Chondrocyte (in vitro differentiated cells): ENCODE measurements at places on chromosomes 7 and 10.

DNA sequence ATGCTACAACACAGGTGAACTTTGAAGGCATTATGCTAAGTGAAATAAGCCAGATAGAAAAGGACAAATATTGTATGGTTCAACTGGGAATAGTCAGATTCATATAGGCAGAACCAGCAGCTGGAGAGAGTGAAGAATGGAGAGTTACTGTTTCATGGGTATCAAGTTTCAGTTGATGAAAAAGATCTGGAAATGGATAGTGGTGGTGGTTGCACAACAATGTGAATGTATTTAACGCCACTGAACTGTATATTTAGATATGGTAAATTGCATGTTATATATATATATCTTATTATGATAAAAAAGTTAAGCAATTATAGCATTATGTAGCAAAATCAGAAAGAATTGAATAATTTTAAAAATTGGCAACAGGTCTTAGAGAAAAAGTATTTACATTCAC is 3.9 kb downstream of the LMBR1 start:
- peaks cover 15% of the 10 kb centered on the region for H3K4me1 ChIP-seq
- H3K36me3 ChIP-seq = no peaks in the 10 kb centered on the region
- H3K4me3 ChIP-seq = no peak overlapping the region
- H3K27me3 ChIP-seq = no peaks in the 10 kb centered on the region

DNA sequence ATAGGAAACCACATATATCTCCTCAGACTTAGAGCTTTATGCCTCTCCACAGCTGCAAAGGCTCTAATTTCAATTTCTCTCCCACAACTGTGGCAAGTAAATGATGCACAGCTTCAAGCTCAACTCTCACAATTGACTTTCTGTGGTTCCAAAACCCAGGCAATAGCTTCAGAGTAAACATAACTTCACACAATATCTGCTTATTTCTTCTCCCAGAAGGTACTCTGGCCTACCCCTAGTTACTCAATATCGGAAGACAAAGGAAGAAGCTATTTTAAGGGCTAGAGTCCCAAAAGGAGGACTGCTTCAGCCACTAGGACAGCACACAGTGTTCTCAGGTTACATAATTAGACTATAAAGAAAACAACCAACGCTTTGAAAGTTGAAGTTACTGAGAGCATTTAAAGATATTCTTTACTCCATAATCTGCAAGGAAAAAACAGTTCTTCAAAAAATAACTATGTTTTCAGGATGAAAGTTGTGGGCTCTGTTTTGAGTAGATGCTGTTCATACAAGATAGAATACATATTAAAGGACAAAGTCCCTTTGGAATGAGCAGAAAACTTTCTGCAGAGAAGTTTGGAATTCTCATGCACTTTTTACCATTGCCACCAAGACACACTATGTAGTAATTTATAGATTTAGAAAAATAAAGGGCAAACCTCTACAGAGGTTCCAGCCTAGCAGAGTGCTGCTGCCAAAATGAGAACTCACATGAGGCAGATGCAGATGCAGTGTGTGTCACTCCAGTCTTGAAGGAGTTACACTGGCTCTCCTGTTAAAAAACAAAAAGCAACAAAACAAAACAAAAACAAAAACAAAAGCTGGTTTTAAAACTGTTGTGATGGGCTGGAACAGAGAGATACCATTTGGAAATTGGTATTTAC is 81.8 kb downstream of the NT5C2 start:
- peak overlapping the region; percentile 3 for H3K4me3 ChIP-seq
- H3K27ac ChIP-seq = peak overlapping the region; percentile 84
- peaks cover under 1% of the 10 kb centered on the region for H3K36me3 ChIP-seq
- H3K4me1 ChIP-seq = peaks cover 43% of the 10 kb centered on the region

DNA sequence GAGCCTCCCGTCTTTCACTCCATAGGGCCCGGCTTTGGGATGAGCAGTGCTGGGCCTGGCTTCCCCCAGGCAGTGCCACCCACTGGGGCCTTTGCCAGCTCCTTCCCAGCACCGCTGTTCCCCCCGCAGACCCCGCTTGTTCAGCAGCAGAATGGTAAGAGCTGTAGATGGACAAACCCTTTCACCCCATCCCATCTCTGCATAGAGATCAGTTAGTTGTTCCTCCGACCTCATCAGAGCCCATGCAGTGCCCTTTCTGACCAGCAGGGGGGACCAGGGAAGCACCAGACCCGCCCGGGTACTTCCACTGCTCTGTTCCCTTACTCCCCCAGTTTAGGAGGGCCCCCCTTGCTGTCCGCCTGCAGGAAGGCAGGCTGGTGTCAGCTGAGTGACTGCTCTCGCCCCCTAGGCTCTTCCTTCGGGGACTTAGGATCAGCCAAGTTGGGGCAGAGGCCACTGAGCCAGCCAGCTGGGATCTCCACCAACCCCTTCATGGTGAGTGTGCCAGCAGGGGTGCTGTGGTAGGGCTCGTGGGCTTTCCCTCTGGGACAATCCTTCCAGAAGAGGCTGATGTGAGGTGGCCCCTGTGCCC is 9.8 kb downstream of the SAP25 start:
- no peak for DNase-seq
- H3K27ac ChIP-seq = no peak overlapping the region
- H3K4me3 ChIP-seq = no peak overlapping the region
- no peaks in the 10 kb centered on the region for H3K4me1 ChIP-seq
- H3K27me3 ChIP-seq = no peaks in the 10 kb centered on the region

DNA sequence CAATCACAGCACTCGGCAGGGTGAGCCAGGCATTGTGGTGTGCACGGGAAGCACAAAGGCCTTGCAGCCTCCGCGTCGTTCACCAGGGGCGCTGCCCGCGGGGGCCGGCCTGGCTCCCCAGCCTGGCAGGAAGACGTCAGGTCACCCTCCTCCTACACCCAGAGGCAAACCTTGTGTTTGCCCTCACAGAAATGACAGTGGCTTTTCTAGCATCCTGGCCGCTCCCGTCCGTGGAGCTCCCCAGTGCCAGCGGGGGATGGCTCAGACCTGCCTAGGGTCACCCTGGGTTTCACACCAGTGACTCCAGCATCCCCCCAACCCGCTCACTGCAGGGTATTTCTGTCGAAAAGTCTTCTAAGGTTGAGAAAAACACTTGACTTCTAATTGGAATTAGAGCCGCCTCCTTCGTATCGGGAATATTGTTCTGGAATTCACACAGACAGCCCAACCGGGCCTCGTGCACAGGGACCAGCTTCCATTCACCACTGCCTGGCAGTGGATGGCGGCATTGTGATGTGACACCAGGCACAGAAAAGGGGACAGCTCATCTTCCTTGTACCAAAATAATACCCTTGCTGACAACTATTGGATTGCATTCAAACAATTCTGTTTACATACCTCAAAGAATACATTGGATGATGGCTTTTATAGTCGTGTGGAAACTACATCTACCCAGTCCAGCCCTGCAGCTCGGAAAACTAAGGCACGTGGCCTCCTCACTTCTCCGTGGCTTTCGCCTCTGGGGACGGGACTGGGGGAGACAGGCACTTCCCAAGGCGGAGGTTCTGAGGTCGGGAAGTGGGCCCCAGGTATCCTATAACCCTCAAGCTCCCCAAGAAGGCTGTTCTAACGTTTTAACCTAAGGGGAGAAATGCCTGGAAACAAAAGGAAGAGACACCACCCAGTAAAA is 109.0 kb downstream of the EBF3 start:
- no peaks in the 10 kb centered on the region for H3K27me3 ChIP-seq
- no peak for DNase-seq
- H3K4me3 ChIP-seq = no peak overlapping the region

GRCh38 chr7:157977717-157978496 is 609.7 kb downstream of the PTPRN2 start:
- H3K27ac ChIP-seq = no peak overlapping the region
- H3K27me3 ChIP-seq = no peaks in the 10 kb centered on the region
- no peak for DNase-seq
- no peaks in the 10 kb centered on the region for H3K4me1 ChIP-seq
- no peak overlapping the region for H3K4me3 ChIP-seq

DNA sequence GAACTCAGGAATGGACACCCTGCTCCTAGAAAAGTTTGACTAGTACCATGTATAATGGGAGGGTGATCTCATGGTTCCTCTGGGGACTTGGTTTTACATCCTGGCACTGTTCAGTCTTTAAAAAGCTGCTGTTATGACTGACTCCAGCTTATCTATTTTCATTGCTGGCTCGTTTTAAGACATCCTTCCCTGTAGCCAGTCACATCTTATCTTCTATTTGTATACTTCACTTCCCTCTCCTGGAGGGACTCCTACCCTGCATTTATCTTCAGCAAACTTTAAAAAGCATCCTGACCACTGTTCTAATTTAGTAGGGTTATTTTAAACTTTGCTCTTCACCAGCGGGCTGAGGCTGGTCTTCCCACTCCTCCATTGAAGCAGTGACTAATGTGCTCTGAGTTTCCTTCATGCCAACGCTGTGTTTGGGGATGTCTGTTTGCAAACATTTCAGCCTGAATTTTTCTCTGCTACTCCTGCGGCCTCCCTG is 72.9 kb upstream of the ARMC3 start:
- H3K4me1 ChIP-seq = peaks cover 16% of the 10 kb centered on the region
- H3K27ac ChIP-seq = peak overlapping the region; percentile 78
- H3K27me3 ChIP-seq = peaks cover 2% of the 10 kb centered on the region
- no peak overlapping the region for H3K4me3 ChIP-seq

DNA sequence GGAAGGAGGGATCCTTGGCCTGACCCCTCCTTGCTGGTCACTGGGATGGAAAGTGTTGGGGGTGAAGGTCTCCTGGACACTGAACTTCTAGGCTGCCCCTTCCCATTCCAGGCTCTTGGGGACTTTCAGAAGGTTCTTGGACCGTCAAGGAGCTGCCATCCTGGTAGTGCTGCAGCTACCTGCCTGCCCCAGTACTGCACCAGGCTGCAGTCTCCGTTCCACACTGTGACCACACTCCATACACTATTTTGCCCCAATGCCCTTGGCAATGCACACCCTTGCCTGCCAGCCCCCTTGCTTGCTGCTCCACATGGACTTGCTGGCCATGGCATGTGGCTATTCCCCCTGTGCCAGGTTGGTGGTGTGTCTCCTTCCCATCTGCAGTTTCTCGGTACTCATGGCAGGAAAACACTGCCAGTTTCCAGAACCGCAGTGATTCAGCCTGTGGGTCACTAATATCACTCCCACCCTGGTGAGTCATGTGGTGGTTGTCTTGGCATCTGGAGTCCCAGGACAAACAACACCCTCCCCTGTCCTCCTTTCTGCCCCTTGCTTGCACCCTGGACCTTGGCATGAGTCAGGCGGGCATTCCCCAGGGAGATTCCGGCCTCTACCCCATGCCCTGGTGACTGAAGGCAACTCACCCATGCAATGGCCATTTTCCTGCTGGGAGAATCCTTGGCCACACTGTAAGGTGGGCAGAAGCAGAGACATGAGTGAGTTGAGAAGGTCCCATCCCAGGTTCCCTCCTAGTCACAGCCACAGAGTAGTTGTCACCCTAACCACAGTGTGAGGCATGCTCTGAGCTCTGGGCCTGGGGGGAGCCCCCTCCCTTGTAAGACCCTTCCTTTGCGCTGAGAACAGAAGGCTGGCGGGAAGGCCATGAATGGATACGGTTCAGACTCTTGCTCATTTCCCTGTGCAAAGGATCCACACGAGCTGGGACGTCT is 32.8 kb downstream of the GOLGA7B start:
- H3K27ac ChIP-seq = peak overlapping the region; percentile 82
- H3K27me3 ChIP-seq = peaks cover 2% of the 10 kb centered on the region
- no peaks in the 10 kb centered on the region for H3K36me3 ChIP-seq
- H3K4me3 ChIP-seq = no peak overlapping the region
- DNase-seq = no peak

- peaks cover 15% of the 10 kb centered on the region for H3K4me1 ChIP-seq
- no peak overlapping the region for H3K4me3 ChIP-seq
- H3K27ac ChIP-seq = peak overlapping the region; percentile 71
Measured at GRCh38 chr10:116732573-116732972, 9.8 kb downstream of the HSPA12A start.

DNA sequence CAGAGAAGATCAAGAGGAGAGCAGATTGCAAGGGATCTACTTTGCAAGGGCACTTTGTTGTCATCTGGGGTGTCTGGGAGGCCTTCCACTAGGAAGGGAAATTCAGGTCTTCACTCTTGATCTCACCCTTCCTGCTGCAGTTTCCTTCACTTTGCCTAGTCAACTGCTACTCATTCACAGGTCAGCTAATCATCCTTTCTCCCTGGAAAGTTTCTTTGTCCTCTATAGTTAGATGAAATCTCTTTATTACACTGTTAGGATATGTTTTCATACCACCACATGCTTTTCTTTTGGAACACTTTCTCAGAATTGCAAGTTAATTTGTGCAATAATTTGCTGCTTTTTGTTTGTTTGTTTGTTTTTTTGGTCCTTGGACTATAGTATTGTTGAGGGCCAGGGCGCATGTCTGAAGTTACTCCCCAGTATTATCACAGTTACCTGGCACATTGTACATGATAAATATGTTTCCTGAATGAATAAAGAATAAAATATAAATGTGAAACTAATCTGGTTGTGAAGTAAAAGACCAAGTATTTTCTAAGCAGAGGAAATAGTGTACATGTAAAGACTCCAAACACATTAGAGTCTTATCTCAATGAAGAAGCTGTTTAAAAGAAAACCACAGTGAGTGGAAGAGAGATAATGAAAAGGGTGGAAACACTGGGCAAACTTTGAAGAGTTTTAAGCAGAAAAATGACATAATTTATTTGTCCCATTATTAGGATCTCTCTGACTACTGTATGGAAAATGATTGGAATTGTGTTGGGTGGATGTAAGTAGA is 139.9 kb upstream of the DGKB start:
- no peak overlapping the region for H3K27ac ChIP-seq
- no peaks in the 10 kb centered on the region for H3K27me3 ChIP-seq
- H3K36me3 ChIP-seq = no peaks in the 10 kb centered on the region
- no peak for DNase-seq
- no peak overlapping the region for H3K4me3 ChIP-seq

- H3K4me1 ChIP-seq = peaks cover 50% of the 10 kb centered on the region
- peak overlapping the region; percentile 36 for H3K4me3 ChIP-seq
- no peaks in the 10 kb centered on the region for H3K27me3 ChIP-seq
- no peak for DNase-seq
- no peak overlapping the region for H3K27ac ChIP-seq
Measured at GRCh38 chr7:100432053-100432452, 2.4 kb downstream of the MEPCE start.

DNA sequence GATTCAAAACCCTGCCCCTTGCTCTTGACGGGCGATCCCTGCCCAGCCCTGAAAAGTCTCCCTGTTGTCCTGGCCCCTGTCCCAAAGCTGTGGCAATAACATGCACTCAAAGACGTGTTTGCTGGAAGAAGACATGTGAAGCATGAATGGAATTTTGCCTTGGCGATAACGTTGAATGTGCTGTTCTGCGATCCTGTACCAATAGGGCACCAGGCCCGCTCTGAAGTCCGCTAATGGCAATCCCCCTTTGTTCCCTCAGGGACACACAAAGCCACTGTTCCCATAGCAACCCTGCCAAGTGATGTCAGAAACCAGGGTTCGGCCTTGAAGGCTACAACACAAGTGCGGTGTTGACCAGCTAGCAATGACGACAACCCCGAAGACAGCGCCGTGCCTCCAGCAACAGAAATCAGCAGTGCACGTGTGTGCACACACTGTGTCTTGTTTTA is 284.6 kb downstream of the KLF6 start:
- H3K27ac ChIP-seq = peak overlapping the region; percentile 95
- no peaks in the 10 kb centered on the region for H3K27me3 ChIP-seq
- peaks cover 42% of the 10 kb centered on the region for H3K4me1 ChIP-seq
- H3K4me3 ChIP-seq = peak overlapping the region; percentile 46
- no peak for DNase-seq

GRCh38 chr7:90661290-90662151 is 65.4 kb downstream of the CDK14 start:
- H3K27ac ChIP-seq = peak overlapping the region; percentile 38
- no peak for DNase-seq
- peaks cover 50% of the 10 kb centered on the region for H3K4me1 ChIP-seq
- no peaks in the 10 kb centered on the region for H3K36me3 ChIP-seq
- H3K4me3 ChIP-seq = no peak overlapping the region
- H3K27me3 ChIP-seq = no peaks in the 10 kb centered on the region

GRCh38 chr10:59019603-59020002 is 156.8 kb upstream of the PHYHIPL start:
- peak overlapping the region; percentile 71 for H3K27ac ChIP-seq
- no peak for DNase-seq
- peaks cover 20% of the 10 kb centered on the region for H3K4me1 ChIP-seq
- H3K36me3 ChIP-seq = no peaks in the 10 kb centered on the region
